ENCODE measurements at places on chromosomes 1 and 21.

- DNase-seq, result no peak
These were observed 44.9 kb downstream of the MAP3K21 start for GRCh38 chr1:233372218-233373120.

GRCh38 chr1:169346036-169346589 is 21.5 kb downstream of the NME7 start:
- DNase-seq, result no peak

DNA sequence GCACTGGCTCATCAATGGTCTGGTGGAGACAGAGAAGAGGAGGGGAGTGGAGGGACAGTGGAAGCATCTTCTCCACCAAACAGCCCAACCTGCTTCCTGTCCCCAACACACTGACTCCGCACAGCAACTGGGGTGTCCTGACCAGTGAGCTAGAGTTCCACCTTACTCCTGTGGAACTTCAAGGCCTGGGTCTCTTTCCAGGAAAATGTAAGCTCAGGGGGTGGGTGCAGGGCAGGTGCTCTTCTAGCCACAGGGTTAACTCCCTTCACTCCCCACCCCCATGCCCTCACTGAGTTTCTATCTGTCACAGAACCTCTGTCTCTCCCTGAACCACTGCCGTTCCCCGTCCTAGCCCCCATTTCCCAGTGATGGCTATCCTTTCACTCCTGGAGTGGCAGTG is 876 bp downstream of the MOB3C start:
- peak; percentile 74 for DNase-seq

- DNase-seq, result no peak
These were observed 17.6 kb upstream of the MAP1LC3C start for GRCh38 chr1:242016479-242016878.

DNA sequence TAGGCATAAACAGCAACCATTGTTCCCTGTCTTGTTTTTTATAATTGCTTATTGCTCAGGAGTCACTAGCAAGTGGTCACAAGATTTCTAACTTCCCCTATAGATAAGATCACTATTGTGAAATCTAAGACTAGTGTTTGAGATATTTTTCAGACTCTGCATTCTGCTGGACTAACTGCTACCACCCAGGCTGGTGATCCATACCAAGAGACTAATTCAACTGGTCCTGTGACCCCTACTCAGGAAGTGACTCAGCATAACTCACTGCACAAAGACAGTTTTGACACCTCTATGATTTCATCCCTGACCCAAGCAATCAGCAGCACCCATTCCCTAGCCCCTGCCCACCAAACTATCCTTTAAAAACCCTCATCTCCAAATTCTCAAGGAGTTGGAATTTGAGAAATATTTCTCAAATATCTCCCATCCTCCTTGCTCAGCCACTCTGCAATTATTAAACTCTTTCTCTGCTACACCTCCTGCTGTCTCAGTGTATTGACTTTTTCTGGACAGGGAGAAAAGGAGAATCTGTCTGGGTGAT is 52.7 kb downstream of the TRIM33 start:
- no peak for DNase-seq

DNA sequence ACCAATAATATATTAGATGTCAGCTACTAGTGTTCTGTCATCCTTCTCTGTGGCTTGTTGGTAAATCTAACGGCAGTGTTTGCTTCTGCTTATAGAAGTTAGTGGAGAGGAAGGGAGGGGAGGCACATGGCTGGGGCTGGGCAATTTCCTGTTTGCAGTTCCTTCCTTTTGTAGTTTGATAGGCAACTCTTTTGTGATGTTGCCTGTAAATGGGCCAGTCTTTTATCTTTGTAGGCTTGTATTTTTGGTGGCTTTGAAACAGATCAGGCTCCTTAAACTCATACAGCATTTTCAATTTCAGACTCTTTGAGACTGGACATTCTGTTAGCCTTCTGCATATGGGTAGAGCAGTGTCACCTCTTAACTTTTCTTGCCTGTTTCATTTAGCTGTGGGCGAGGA is 48.1 kb downstream of the CDC14A start:
- DNase-seq, result no peak

- DNase-seq, result no peak
These were observed 30.9 kb downstream of the RCAN1 start for GRCh38 chr21:34583926-34584563.

DNA sequence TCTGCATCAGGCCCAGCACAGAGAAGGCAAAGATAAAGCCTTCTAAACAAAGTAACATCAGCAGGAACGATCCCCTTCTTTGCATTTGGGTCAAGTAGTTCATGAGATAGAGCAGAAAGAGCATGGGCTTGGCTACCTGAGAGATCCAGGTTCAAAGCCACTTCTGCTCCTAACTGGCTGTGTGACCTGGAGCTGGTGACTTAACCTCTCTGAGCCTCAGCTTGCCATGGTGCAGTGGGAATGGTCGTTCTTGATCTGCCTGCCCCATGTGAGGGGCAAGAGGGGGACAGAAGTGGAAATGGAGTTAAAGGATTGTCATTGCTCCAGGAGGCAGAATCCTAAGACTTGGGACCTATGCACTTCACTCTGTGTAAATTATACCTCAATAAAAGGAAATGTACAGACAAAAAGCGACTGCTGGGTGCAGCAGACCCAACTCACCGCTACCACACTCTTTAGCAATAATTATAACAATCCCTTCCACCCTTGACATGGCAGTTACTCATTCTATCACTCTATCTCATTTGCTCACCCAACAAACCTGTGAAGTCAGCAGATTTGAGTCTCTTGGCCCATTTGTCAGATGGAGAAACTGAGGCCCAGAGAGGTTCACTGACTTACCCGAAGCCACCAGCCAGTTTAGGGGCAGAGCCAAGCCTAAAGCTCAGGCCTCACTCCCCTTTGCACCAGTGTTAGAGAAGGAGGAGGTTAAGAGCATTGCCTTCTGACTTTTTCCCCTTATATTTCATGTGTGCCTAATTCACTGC is 1.5 kb upstream of the MATN1 start:
- DNase-seq, result no peak

GRCh38 chr1:38745476-38746401 is 113.8 kb downstream of the RRAGC start:
- DNase-seq, result no peak

DNA sequence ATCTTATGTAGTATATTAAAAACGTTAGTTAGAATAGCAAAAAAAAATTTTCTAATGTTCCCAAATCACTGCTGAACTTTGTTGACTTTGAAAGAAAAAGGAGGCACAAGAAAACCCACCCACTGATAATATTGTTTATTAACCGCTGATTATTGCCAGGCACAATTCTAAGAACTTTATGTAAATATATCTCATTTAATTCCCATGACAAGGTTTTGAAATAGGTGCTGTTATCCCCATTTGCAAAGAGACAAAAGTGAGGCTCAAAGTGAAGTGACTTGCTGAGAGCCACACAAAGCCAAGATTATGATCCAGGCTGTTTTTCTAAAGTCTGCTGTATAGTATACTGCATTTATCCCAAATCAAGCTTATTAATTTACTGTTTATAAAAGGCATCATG is 56.4 kb downstream of the SASS6 start:
- DNase-seq, result no peak

DNA sequence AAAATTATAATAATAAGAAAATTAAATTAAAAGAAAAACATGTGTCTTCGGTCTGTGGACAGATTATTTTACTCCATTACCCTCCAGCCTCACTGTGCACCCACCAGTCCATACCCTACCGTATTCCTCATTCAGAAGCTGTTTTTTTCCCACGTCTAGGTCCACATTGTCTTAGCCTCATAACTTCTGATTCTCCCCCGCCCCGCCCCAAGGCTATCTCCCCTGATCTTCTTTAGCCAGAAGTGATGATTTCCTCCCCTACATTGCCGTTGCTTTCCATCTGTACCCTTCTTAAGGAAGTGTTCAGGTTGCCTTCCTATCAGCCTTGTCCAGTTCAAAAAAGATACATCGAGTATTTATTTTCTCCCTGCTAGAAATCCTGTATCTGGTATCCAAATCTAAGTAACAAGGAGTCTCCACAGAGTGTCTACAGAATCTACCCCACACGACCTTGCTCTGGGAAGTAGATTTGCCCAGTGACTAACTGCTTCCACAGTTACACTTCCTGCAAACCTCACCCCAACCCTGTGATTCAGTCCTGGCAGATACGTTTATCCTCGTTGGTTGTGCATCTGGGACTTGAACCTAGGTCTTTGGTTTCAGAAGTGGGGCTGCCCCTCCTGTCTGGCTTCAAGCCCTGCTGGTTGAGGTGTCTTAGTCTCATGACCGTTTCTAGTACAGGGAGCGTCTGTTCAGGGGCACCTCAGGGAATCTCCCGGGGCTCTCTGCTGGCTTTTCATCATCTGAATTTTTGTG is 470.2 kb downstream of the CAMTA1 start:
- DNase-seq, result no peak

- peak; percentile 77 for DNase-seq
These were observed 7.1 kb upstream of the THEM5 start for GRCh38 chr1:151860504-151861187.

- peak; percentile 69 for DNase-seq
These were observed 27.2 kb downstream of the TENT5C start for GRCh38 chr1:117633068-117633345.

- DNase-seq, result no peak
These were observed 12.7 kb downstream of the TMCO4 start for GRCh38 chr1:19786988-19787423.

DNA sequence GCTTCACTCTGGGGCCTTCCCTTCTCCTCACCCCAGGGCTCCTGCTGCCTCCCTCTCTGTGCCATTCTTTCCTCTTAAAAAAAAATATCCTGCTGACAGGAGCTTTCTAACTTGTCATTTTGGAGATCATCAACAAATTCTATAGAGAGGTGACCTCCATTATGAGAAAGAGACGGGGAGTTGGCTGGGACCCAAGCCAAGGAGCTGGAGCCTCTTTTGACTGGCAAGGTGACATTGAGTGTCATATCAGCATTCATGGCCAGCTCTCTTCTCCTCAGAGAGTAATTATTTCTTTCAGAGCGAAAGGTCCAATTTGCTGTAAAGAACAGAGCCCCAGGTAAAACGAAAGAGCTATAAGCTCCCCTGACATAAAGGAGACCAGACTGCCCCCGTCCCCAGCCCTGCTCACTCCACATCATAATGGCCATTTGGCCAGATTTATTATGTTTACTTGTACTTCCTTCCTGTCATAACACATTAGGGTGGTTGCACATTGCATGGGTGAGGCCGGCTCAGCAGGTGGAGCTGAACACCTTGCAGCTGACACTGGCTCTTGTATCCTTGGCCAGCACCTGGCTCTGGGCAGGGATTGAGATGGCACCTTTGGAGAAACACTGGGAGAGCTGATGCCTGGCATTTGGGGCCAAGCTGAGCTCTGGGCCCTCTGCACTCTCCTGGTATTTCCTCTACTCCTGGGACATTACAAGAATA is 404.0 kb upstream of the VAMP3 start:
- no peak for DNase-seq

Data from mesenteric fat pad (tissue), 1 donor.